Dermis lymphatic vessel endothelial cell (primary cell): ENCODE measurements at places on chromosomes 2 and 18. TPM values are rescaled to one million over a fixed set of nuclear protein-coding genes. Genes with fewer than 3 reads are reported as not detected.

ACYP2 gene
- total RNA-seq = 11.3 and 12.0 TPM in 2 replicates

DLGAP1 gene
- 0.09 and 0.11 TPM in 2 replicates for total RNA-seq

STEAP3 gene
- 6.6 and 9.0 TPM in 2 replicates for total RNA-seq

SLC9A2 gene
- not detected in 2 replicates for total RNA-seq

NPPC gene
- not detected in 2 replicates for total RNA-seq

NDUFAF7 gene
- total RNA-seq = 9.1 and 14.3 TPM in 2 replicates
